ENCODE measurements at places on chromosomes 1 and 21.

DNA sequence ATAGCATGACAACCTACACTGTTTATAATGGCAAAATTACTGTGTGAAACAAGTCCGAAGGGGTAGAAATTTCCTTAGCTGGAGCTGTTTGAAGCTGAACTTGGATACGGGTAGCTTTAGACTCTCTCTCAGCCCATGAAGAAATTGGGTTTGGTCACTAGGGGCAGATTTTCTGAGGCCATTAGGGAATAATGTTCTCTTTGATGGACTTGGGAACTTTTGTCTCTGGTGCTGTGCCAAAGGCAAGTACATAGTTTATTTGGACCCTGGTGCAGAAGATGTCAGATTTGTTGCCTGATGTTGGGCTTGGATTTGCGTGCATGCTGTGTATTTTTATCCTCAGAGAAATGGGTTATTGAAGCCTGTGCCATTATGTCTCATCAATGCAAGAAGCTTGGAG lies 109.6 kb downstream of the VPS13D start:
- no peak for DNase-seq

DNA sequence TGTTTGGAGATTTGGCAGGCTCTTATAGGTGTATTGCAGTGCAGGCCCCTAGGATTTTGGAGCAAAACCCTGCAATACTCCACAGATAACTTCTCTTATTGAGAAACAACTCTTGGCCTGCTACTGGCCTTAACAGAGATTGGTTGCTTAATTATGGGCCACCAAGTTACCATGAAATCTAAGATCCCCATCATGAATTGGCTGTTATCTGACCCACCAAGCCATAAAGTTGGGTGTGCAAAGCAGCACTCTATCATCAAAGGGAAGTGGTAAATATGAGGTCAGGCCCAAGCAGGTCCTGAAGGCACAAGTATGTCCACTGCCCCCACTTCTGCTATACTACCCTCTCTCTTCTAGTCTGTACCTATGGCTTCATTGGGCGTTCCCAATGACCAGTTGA lies 130.0 kb upstream of the TNFSF4 start:
- no peak for DNase-seq

DNA sequence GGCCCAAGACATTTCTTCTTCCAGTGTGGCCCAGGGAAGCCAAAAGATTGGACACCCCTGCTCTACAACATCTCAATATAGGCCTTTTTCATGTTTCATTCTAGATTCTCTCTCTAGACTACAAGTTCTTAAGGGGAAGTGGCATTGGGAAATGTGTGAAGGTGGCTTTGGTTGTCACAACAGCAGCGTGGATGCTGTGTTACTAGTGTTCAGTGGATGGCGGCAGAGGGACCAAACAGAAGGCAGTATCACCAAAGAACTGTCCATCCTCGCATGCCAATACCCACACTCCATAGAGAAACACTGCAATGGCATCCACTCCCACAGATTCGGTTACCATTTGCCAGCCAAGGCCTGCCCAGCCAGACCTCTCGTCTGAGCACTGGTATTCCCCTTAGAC lies 24.3 kb upstream of the IFNAR2 start:
- DNase-seq: no peak

- DNase-seq: no peak
Measured at GRCh38 chr21:37165586-37165985, 92.5 kb downstream of the TTC3 start.

DNA sequence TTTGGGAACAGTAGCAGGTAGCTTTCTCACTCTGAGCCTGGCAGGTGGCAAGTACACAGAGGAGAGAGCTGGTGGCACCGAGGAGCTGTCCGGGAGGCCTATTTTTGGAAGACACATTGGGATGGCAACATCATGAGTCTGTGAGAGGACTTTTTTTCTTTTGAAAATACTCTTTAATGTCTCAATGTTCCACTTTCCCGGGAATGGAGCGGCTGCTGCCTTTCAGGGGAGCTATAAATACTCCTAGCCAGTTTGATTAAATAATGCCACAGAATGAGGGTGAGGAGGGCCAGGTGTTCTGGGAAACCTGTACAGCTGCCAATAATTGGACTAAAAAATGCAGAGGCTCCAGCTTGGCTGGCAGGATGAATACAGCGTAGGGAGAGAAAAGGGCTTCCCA lies 93.3 kb upstream of the COG2 start:
- no peak for DNase-seq

DNA sequence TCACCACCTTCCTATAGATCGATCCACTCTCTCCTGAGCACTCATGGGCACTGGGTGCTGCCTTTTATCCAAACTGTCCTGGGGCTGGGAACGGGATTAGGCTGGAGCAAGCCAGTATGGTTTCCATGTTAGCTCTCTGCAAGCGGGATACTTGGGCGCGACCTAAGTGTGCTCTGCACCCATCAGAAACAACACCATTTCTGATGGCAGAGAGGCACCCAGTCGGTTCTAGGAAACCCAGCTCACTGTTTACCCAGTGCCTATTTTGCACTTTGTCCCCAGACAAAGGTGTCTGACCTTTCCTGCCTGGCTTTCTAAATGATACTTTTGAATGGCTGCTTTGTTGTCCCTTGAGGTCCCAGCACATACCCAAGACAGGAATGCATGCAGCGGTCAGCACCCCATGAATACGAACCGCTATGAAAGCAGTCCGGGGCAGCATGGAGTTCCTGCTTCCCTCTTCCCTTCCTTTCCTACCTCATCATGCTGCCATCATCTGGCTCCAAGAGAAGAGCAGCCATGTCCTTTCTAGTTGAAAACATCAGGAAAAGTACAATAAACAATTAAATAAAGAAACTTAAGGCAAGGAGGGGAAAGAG lies 83.9 kb downstream of the TRABD2B start:
- DNase-seq: no peak

GRCh38 chr1:197388801-197389200 lies 120.7 kb downstream of the CRB1 start:
- DNase-seq: no peak

DNA sequence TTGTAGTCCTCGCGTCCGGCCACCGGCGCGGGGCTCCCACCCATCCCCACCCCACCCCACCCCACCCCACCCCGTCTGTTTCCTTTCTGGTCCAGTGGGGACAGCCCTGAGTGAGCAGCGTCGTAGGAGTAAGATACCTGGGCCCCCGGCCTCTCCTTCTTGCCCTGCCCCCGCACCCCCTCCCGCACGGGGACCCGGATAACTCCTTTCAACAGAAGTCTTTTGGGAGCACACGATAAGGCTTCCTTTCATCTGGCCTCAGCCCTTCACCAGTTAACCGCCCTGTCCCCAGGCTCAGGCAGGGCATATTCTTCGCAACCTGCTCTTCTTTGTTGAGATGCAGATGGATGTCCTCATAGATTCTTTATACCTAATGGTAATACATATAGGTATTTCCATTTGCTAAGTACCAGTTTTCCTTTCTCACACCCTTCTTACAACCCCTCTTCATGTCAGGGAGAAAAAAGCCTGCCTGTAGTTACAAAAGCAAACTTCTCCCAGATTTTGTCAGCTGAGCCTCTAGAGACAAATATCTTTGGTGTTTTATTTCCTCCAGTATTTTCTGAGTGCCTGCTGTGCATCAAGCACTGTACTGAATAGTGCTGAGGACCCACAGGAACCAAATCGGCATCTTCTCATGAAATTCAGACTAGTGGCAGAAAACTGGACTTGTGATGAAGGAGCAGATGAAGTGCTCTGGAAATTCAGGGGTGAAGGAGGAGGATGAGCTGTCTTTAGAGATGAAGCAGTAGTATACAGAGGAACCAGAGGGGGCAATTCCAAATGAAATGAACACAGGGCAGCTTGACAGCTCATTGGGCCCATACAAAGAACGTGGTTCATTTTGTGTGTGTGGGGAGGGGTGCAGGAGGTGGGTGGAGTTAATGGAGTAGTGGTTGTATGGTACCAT lies 33.6 kb downstream of the SLC2A1 start:
- peak; percentile 31 for DNase-seq

DNA sequence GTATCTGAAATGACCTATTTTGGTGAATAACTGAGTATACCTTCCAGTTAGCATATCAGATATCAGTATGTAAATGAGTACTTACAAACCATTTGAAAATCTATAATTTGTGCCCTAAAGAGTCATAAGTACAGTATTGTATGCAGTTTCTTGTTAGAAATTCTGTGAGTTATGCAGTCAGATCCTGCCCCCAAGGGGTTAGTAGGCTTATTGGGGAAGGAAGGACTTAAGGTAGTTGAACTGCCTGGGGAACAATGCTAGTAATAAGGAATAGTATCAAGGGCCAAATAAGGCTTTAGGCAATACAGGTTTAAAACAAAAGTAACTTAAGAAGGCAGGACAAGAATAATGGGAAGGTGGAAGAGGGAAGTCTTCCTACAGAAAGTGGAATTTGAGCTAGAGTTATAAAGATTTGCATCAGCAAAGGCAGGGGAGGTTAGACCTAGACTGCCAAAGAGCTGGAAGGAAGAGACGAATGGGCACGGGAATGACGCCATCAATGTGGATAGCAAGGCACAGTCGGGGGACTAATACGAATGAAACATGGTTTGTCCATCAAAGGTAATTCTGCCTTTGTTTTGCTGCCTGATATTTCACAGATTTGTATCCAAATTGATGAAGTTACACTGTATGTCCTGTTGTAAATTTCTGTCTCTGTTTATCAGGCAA lies 182.9 kb upstream of the DPYD start:
- DNase-seq: no peak

- DNase-seq: no peak
Measured at GRCh38 chr1:150544204-150544603, 5.0 kb upstream of the ADAMTSL4 start.

- DNase-seq: no peak
Measured at GRCh38 chr1:93591676-93592550, 89.7 kb downstream of the BCAR3 start.

DNA sequence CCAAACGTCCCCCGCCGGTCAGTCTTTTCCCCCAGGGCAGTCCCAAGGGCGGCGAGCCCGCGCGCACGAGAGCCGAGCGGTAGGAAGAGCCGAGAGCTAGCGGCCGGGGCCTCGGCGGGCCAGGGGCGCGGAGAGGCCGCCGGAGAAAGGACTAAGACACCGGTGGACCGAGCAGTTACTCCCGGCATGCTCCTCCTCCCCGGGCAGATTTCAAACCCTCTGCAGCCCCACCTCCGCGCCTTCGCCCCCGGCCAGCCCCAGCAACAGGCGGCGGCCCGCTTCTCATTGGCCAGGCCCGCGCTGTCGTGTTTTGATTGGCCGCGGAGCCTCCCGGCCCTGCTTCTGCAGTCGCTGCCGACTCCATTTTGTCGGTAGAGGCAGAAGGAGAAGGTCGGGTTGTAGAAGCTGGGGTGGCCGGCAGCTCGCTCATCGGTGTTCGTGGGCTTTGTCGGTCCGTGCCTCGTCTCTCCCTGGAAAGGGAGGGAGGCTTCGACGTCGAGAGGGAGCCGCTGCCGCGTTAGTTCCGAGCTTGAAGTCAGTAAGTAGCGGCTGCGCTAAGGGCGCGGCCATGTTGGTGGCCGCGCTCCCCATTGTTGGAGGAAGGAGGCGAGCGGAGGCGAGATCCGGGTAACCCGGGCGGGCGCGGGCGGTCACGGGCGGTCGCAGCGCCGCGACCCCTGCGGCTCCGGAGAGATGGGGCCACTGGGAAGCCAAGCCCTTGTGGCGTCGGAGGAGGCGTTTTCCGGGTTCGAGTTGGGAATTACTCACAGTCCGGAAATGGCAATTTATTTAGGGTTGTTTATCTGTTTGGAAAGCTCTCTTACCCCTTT lies at the start of gene PNRC2:
Gene PNRC2, plus strand, starts transcription at position 368 of the 830 bp plus-strand sequence. CDS start 1,630 bp downstream, outside the sequence.
- DNase-seq: peak; percentile 95

DNA sequence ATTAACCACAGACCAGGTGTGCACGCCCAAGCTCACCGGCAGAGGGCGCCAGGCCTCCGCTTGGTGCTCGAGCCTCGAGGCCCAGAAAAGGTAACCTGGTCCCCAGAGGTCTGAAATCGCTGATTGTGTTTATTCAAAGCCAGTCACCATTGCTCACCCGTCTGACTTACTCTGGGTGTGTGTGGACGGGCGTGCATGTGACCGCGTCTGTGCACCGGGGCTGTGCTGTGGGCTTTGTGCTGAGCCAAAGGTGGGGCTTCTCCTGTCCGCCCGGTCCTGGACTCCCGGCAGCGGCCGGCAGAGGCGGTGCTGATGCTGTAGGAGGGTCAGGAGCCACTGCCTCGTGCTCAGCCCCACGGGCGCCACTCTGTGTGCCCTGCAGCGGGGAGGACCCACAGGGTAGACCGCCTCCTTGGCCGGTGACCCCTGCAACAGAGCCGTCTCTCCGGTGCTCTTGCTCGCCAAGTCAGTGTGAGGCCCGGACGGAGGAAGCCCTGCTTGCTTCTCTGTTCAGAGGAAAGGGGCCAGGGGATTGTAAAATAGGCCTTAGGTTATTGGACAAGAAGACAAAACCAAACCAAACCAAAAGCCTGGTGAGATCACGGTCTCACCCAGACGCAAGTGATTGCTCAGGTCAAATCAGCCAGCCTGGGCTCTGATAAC lies 32.0 kb upstream of the BTG2 start:
- peak; percentile 85 for DNase-seq

GRCh38 chr1:183143576-183144315 lies 42.3 kb upstream of the LAMC2 start:
- DNase-seq: no peak

GRCh38 chr1:56357927-56358690 lies 221.3 kb downstream of the PLPP3 start:
- no peak for DNase-seq

- DNase-seq: no peak
Measured at GRCh38 chr1:100035214-100035613, 65.4 kb downstream of the SLC35A3 start.

DNA sequence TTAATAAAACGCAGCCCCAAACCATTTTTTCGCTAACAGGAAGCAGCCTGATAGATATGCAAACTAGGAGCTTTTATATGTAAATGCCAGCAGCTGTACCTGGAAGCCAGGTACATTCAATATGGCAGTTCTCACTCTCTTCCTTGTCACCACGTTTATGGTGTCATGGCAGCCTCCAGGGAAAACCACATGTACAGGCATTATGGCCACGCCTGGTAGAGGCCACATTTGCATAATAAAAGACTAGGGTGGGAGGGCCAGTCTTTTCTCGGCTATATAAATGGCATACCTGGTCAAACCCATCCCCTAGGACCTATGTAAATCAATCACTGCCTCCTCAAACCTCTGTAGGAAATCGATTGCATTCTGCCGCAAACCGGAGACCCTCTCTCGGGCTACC lies 247.5 kb downstream of the NEGR1 start:
- no peak for DNase-seq

Measured in neuronal stem cell (in vitro differentiated cells).